ENCODE measurements at places on chromosomes 2 and 18. TPM values are rescaled to one million over a fixed set of nuclear protein-coding genes. Genes with fewer than 3 reads are reported as not detected.

DNA sequence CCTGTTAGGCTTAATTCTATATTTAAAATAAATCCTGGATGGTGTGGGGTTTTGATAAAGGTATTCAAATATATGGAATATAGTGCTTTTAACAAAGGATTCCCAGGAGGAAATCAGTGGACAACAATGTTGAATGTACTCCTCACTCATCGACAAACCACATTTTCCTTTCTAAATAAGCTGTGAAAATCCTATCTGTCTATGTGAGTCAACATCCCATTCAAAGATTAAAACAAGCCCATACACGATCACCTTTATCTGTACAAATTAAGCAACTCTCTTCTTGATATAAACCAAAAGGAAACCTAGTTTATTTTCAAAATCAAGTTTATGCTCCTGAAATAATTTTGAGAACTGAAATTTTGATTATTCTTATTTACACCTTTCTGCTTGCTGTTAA lies 153.4 kb downstream of the ERBB4 start:
- no peak overlapping the region for H3K4me3 ChIP-seq
- H3K36me3 ChIP-seq = no peaks in the 10 kb centered on the region
- H3K27me3 ChIP-seq = no peaks in the 10 kb centered on the region
- H3K4me1 ChIP-seq = no peaks in the 10 kb centered on the region
- H3K27ac ChIP-seq = no peak overlapping the region

DNA sequence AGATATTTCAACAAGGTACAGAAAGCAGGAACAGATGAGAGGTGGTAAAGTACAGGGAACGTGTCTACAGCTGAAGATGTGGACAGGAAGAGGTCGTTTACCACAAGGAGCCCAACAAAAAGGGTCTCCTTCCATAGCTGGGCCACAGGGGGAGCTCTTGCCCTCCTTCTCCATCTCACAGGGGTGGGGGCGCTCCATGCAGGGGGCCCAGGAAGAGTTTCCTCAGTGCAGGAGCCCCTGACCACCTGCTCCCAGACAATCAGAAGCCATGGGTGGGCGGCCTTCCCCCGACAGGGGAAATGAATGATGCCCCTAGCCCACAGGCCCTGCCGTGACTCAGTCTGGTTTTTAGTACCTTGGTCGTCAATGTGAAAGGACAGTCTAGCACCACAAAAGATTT lies 163.6 kb upstream of the ZNF516 start:
- no peaks in the 10 kb centered on the region for H3K4me1 ChIP-seq
- DNase-seq = no peak
- H3K4me3 ChIP-seq = no peak overlapping the region
- peaks cover 2% of the 10 kb centered on the region for H3K27me3 ChIP-seq

- no peaks in the 10 kb centered on the region for H3K36me3 ChIP-seq
- H3K27ac ChIP-seq = no peak overlapping the region
- no peak overlapping the region for H3K4me3 ChIP-seq
- H3K4me1 ChIP-seq = no peaks in the 10 kb centered on the region
- H3K27me3 ChIP-seq = no peaks in the 10 kb centered on the region
- DNase-seq = no peak
These were observed 736.5 kb downstream of the EPHA4 start for GRCh38 chr2:220835583-220835982.

Gene SERPINB13
- not detected for total RNA-seq
